Stimulated activated CD4-positive, alpha-beta T cell treated with anti-CD3 and anti-CD28 coated beads, TNF-alpha, amount 100 ng/mL, for 4 hours (primary cell): ENCODE measurements at places on chromosomes 4 and X.

- no peak for DNase-seq
These were observed 22.5 kb upstream of the MSANTD1 start for GRCh38 chr4:3226467-3226866.

DNA sequence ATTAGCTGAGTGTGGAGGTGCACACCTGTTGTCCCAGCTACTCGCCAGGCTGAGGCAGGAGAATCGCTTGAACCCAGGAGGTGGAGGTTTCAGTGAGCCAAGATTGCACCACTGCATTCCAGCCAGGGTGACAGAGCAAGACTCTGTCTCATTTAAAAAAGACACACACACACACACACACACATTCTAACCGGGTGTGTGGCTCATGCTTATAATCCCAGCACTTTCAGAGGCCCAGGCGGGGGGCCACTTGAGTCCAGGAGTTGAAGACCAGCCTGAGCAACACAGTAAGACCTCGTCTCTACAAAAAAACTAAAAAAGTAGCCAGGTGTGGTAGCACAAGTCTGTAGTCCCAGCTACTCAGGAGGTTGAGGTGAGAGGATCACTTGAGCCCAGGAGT lies 152.3 kb downstream of the LRBA start:
- no peak for DNase-seq

DNA sequence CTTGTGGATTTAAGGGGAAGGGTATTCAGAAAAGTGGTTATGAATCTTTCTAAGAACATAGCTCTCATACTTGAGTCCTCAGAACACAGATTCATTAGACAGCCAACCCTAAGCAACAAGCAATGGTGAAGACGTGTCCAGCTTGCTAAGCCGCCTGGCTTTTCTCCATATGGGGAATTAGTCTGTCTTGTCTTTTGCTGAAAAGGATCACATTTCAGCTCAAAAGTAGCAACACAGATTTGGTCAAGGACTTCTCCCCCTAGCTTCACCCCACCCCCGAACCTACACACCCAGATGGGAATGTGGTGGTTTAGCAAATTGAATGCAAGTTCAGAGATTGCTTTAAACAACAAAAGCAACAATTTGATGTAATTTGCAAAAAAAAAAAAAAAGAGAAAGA lies 103.3 kb upstream of the RASGEF1B start:
- DNase-seq, result no peak

DNA sequence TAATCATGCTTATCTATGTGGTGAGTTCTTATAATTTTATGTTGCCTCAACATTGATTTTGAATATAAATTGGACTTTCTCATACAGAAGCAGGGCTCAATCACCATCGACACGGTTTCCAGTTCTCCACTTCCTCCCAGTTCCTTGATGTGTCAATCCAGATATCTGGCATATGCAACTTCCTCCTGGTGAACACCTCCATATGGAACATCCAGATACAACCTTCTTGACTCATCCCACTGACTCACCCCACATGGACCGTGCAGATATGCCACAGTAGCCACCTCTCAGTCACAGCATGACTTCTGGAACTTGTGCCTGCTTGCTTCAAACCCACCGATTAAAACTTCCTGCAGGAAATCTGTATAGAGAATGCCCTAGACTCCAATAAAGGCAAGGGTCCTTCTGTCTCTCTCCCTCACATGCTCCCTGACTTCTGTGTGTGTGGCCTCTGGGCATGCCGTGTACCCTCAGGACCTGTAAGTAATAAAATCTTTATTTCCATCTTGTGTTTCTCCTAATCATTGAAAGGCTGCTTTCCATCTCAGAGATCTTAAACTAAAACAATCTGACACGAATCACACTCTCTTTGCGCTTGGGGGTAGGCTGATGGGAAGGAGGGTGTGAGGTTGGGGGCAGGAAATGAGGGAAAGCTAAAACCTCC lies 67.0 kb downstream of the HTRA3 start:
- DNase-seq, result no peak

DNA sequence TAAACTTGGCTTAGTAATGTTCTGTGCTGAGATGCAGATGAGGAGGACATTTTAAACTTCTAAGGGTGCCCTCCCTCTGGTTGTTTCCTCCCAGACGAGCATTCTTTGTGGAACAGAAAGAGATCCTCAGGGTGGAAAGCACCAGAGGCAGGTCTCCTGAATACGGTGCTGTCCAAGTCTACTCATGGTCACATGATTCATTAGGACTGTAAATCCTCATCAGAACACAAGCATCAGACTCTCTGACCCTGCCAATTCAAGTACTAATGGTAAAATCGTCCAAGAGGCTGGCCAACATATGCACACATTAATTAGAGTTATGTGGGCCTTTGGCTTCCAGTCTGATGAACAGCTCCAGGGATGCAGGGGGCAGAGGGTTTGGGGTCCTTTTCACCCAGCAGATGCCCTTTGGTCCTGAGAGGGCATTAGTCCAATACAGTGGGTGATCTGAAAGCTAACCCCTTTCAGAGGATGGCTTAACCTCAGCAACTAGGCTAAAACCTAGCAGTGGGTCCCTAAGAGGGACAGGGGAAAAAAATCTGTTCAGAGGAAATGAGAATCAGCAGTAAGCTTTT lies 18.2 kb downstream of the HAND2 start:
- DNase-seq, result no peak

GRCh38 chr4:24675721-24676389 lies 91.5 kb upstream of the DHX15 start:
- no peak for DNase-seq

- no peak for DNase-seq
These were observed 323.2 kb upstream of the GIMD1 start for GRCh38 chr4:106691749-106692148.
